ENCODE measurements at places on chromosomes 4 and X.

GRCh38 chr4:107825072-107825824 is 516 bp downstream of the SGMS2 start:
- H3K27me3 ChIP-seq = peaks cover 41% of the 10 kb centered on the region
- H3K4me3 ChIP-seq = peak overlapping the region; percentile 44
- H3K27ac ChIP-seq = peak overlapping the region; percentile 87
- no peaks in the 10 kb centered on the region for H3K36me3 ChIP-seq
- peaks cover 47% of the 10 kb centered on the region for H3K4me1 ChIP-seq

- H3K4me1 ChIP-seq = no peaks in the 10 kb centered on the region
- H3K36me3 ChIP-seq = no peaks in the 10 kb centered on the region
- H3K4me3 ChIP-seq = no peak overlapping the region
- no peaks in the 10 kb centered on the region for H3K27me3 ChIP-seq
Observed at GRCh38 chr4:169899295-169899694, 126.9 kb downstream of the MFAP3L start.

DNA sequence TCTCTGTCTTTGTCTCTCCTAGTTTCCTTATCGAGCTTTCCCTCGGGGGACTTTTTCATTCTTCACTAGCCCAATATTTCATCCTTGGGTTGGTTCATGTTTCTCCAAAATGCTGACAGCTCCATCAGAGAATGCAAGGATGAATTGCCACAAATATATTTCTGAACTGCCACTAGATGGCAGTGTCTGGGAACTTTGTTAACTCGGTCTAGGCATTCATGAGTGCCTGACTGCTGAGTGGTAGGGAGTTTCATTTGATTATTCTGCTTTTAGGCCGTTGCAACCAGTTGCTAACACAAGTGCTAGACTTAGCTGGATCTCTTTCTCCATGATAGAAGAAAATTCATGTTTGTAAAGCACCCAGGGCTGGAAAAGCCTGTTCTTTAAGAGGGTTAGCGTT is 73.5 kb upstream of the RAP2C start:
- no peak overlapping the region for H3K27ac ChIP-seq
- H3K4me3 ChIP-seq = no peak overlapping the region
- DNase-seq = no peak
- no peaks in the 10 kb centered on the region for H3K27me3 ChIP-seq
- H3K36me3 ChIP-seq = no peaks in the 10 kb centered on the region

DNA sequence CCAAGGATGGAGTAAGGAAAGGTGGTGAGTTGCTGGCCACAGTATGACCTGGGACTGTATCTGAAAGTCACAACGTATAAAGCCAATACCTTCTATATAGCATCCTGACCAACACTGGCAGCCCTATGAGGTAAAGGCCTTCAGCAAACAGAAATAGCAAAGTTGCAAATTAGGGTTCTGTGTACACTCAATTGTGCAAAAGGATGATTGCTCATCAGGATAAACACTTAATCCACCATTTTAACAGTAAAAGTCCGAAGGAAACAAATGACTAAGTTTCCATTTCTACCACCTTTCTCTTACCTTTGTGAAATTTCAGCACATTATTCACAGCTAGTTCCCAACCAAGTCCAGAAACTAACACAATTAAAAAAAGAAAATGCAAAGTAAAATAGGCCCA is 1.4 kb upstream of the FNIP2 start:
- no peaks in the 10 kb centered on the region for H3K36me3 ChIP-seq
- no peak overlapping the region for H3K4me3 ChIP-seq
- no peak for DNase-seq

DNA sequence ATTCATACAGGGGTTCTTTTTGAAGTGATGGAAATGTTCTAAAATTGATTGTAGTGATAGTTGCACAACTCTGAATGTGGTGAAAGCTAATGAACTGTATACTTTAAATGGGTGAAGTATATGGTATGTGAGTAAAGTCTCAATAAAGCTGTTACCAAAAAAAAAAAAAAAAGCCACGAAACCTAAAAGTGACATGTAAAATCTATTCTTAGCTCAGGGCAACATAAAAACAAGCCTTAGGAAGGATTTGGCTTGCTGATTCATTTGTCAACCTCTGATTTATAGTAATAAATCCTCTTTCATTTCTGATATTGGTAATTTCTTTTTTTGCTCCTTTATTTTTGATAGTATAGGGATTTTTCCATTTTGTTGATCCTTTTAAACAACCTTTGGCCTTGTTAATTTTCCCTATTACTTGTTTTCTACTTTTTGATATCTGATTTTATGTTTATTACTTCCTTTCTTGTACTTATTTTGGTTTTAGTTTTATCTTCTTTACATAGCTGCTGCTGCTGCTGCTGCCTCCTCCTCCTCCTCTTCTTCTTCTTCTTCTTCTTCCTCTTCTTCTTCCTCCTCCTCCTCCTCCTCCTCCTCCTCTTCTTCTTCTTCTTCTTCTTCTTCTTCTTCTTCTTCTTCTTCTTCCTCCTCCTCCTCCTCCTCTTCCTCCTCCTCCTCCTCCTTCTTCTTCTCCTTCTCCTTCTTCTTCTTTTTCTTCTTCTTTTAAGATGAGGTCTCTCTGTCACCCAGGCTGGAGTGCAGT is 79.4 kb downstream of the ADGRG4 start:
- no peaks in the 10 kb centered on the region for H3K4me1 ChIP-seq
- no peak overlapping the region for H3K4me3 ChIP-seq
